ENCODE measurements at places on chromosomes 5 and 9.

- no peak for DNase-seq
Measured at GRCh38 chr5:67619235-67619634, 422.6 kb upstream of the CD180 start.

DNA sequence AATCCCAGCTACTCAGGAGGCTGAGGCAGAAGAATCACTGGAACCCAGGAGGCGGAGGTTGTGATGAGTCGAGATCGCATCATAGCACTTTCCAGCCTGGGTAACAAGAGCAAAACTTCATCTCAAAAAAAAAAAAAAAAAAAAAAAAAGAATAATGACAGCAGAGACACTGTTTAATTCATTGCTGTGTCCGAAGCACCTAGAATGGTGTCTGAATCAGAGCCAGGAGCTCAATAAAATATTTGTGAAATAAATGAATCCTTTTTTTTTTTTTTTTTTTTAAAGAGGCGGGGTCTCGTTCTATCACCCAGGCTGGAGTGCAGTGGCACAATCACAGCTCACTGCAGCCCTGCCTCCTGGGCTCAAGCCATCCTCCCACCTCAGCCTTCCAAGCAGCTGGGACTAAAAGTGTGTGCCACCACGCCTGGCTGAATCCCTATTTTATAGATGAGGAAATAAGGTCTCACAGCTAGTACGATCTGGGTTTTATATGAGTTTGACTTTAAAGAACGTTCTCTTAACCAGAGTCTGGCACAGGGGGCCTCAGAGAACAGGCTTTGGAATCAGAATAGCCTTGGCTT is 47.8 kb downstream of the THOC3 start:
- no peak for DNase-seq

- no peak for DNase-seq
Measured at GRCh38 chr5:150530423-150530822, 22.5 kb downstream of the NDST1 start.

DNA sequence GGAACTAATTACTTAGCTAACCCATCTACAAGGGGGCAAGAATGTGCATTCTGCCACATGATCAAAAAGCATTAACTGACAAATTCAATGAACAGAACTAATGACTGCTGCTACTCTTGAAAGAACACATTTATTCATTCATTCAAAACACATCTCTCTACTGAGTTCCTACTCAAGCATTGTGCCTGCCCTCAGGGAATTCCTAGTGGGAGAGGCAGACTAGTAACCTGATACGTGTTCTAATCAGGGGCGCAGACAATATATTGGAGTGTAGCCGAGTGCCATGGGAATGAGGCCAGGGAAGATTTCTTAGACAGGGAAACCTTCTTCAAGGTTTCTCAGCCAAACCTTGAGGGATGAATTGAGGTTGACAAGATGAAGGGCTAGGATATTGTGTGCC is 56.7 kb upstream of the PAPPA start:
- DNase-seq: no peak

- DNase-seq: no peak
Measured at GRCh38 chr9:10015755-10016154, 597.0 kb downstream of the PTPRD start.

DNA sequence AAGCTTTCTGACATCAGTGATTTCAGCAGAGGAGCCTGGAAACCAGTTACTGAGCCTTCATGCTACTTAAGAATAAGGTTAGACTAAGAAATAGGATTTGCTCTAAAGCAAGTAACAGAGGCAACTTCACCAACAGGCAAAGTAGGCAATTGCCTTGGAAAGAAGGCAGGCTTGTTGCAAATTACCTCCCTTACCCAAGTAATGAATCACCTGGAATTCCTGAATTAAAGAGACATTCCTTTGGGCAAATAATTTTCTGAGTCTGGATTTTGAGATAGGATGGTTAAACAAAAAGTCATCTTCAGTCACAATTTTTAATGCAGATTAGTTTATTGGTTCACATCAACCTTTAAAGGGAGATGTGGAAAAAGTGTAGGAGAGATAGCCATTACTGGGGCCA is 92.8 kb downstream of the ITGA1 start:
- DNase-seq: no peak

- DNase-seq: no peak
Measured at GRCh38 chr5:64595031-64595855, 89.4 kb downstream of the RGS7BP start.

GRCh38 chr5:166338801-166339200 is 1952.6 kb upstream of the WWC1 start:
- DNase-seq: no peak

- DNase-seq: no peak
Measured at GRCh38 chr5:78974601-78975000, 10.5 kb downstream of the ARSB start.

- no peak for DNase-seq
Measured at GRCh38 chr5:76733049-76733417, 17.1 kb downstream of the F2R start.

GRCh38 chr5:142233083-142234032 is 91.5 kb downstream of the SPRY4 start:
- no peak for DNase-seq

DNA sequence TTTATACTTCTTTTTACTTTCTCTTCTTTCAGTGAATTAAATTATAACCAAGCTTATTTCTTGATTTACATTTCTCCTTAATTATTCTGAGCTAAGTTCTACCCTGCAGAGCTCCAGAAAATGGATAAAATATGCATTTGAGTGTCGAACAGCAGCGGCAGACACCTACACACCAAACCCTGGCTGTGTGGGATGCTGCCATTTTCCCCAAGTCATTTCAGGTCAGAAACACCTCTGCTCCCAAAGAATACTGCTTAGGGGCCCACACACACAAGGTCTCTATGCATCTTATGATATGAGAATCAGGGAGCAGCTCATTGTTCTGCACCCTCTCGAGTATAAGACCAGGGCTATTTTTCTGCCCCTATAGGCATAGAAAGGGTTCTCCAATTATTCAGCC is 122.3 kb downstream of the CMYA5 start:
- no peak for DNase-seq

All from tibial nerve (tissue), 4 donors.